ENCODE measurements at places on chromosomes 2 and 18.
A peak's percentile ranks its signal among the peaks of the same experiment; 100 is the strongest.

GRCh38 chr2:140639628-140640027 is 1491.2 kb downstream of the LRP1B start:
- no peak for DNase-seq

DNA sequence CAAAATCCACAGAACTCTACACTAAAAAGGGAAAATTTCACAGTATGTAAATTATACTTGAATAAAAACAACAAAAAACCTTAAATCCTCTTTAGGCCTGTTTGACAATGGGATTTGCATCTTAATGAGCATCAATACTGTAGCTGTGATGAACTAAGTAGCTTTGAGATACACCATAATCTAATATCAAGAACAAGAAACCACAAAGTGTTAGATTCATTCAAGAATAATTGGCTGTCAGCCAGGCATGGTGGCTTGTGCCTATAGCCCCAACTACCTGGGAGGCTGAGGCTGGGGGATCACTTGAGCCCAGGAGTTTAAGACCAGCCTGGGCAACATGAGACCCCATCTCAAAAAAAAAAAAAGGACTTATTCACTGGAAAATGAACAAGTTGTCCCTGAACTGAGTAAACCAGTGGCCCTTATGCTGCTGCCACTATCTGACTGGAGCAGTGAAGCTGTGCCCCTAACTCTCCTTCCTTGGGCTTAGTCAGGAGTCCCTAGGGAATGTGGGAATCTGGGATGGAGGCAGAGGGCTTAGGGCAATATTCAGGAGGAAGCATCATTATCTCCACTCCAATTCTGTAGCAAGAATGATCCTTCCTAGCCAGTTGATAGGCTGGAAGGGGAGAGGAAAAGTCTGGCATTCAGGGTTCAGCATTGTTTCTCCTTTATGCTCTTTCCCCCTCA is 88.5 kb downstream of the PRKCE start:
- no peak for DNase-seq

DNA sequence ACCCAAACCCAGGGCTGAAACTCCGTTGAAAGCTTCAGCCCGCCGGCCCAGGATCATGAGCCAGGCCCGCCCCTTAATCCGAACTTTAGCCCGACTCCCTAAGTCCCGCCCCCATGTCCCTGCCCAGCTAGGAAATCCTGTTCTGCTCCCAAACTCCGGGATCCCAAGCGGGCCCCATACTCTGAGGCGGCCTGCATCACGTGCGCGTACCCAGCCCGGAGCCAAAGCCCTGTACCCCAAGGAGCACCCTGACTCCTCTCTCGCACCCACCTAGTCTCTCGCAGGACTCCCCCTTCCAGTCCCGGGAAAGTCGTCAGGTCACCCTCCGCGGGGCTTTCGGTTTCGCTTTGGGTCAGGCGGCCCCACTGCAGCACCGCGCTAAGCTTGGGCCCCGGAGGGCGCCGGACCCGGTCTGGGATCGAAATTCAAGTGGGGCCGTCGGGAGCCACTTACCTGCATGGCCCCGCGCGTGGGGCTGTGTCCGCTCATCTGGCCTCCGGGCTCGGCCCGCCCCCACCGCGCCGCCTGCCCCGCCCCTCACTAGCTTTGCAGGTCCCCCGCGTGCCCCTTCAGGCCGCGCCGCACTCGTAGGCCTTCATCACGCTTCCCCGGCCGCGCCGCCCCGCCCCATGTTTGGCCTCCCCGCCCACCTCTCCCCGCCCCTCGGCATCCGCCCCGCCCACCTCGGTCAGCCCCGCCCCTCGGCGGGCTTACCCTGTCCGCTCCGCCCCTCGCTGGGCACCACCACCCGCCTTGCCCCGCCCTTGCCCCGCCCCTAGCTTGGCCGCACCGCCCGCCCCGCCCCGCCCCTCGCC is at the start of gene DNPEP:
Gene DNPEP, minus strand, starts transcription at position 607 of the 815 bp plus-strand sequence. Its CDS starts 118 bp downstream, at position 489.
- peak; percentile 96 for DNase-seq

DNA sequence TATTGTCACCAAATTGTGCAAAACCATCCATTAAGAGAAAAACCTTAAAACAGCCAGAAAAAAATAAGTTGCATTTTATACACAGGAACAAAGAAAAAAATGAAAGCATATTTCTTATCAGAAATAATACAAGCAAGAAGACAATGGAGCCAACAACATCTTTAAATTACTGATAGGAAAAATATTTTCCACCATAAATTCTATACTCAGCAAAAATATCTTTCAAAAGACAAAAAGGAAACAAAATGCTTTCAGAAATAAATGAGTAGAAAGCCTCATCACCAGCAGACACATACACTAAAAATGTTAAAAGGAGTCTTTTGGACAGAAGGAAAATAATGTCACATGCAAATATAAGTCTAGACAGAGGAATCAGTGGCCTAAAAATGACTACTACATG is 106.4 kb upstream of the TRIB2 start:
- DNase-seq, result no peak

GRCh38 chr2:3420076-3420768 is 40.7 kb downstream of the TRAPPC12 start:
- DNase-seq, result no peak

DNA sequence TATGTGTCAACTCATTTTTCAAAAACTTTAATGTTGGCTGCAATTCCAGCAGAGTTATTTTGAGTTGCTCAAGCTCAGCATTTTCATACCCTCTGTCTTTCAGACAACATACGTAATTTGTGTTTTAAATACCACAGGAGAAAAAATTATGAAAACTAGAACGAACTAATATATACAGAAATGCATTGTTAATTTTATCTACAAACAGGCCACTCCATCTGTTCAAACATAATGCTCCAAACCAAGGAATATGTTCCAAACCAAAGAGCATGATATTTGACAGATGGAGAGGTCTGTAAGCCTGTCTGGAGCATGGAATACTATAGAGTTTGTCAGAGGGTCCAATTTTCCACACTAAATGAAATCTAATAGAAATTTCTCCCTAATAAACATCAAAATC is 536.2 kb upstream of the FSIP2 start:
- no peak for DNase-seq

DNA sequence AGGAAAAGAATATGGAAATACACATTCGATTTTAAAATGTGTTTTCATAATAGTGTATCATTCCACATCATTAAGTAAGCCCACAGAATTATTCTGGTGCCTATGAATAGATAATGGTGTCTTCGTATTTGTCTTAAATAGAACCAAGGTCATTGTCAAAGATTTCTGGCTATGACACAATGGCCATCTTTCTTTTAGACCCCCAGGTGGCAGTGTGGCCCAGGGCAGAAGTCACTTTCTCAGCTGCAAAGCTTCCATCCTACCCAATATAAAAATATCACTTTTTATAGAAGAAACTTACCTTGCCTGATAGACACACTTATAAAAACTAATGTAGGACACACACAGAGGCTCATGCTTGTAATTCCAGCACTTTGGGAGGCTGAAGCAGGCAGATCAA is 57.5 kb downstream of the ZRANB3 start:
- no peak for DNase-seq

- DNase-seq, result no peak
Observed at GRCh38 chr18:45664824-45665763, 49.8 kb downstream of the SLC14A2 start.

DNA sequence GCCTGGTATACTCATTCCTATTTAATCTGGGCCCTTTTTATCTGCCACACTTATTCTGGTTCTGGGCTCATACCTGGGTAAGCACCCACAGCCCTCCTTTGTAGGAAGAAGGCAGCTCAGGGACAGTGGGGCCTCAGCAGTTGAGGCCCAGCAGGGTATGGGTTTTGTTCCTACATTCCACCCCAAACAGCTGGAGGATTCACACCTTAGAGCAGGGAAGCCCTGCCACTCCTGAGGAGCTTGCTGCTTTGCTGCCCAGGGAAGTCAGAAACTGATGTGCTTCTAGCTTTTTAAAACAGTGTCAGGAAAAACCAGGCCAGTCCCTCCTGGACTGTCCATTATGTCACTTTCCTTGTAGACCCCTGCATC is 1.2 kb upstream of the LBX2 start:
- no peak for DNase-seq

DNA sequence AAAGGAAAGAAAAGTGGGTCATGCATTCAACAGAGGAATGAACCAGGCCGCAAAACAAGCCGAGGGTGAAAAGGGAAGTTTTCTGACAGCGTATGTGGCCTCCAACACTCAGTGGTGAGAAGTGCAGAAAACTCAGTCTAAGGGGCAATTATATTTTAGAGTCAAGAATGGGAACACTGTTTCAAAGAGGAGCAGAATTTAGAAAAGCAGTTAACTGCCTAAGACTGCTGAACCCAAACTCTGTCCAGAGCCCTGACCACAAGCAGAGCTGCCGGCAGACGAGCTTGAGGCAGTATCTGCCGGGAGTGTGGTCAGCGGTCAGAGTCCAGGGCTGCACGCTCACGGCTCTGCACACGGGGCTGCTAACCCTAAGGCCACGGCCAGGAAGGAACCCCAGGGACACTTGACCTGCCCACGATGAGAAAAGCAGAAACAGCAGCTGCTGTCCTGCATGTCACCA is 347.0 kb upstream of the ID2 start:
- no peak for DNase-seq

GRCh38 chr2:48799601-48800000 is 44.1 kb upstream of the LHCGR start:
- no peak for DNase-seq

DNA sequence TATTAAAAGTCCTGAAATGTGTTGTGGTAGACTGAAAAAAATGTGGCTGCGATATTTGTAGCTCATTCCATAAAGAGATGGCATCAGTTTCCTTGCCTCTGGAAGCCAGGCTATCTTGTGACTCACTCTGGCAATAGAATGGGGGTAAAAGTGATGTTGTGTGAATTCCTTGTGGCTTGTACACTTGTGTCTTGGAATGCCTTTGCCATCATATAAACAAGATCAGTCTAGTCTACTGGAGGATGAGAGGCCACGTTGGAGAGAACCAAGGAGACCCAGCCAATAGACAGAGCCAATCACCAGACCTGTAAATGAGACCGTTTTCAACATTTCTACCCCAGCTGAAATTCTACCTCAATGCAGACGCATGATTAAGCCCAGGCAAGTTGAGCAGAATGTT is 254.1 kb downstream of the TRIB2 start:
- no peak for DNase-seq

DNA sequence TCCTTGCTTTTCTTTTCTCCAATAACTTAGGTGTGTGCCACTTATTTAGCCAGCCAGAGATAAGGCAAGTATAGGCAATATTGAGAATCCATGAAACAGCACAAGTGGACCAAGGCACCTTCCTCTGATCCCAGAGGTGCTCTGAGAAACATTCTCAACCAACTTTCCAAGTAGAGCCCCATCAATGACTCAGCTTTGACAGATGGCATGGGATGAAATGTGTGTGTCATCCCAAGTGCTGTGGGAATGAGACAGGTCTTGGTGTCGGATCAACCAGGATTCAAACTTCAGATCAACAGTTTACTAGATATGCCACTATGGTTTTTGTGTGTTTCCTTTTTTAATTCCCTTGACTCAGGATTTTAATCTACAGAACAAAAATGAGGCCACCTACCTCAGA is 164.0 kb downstream of the GRB14 start:
- DNase-seq, result no peak

- DNase-seq, result no peak
Observed at GRCh38 chr2:165054652-165055051, 99.3 kb upstream of the SLC38A11 start.

GRCh38 chr18:3790703-3791102 is 340.7 kb downstream of the TGIF1 start:
- DNase-seq, result no peak

DNA sequence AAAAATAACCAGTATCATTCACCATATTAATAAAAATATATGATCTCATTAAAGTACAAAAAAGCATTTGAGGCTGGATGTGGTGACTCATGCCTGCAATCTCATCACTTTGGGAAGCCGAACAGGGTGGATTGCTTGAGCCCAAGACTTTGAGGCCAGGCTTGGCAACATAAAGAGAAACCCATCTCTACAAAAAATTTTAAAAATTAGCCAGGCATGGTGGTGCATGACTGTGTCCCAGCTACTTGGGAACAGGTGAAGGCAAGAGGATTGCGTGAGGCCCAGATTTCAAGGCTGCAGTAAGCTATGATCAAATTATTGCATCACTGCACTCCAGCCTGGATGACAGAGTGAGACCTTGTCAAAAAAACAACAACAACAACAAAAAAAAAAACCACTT is 75.9 kb downstream of the RAD51AP2 start:
- no peak for DNase-seq

GRCh38 chr18:62332431-62332830 is 7.3 kb downstream of the TNFRSF11A start:
- no peak for DNase-seq

GRCh38 chr2:29747786-29748470 is 173.5 kb downstream of the ALK start:
- DNase-seq, result no peak

DNA sequence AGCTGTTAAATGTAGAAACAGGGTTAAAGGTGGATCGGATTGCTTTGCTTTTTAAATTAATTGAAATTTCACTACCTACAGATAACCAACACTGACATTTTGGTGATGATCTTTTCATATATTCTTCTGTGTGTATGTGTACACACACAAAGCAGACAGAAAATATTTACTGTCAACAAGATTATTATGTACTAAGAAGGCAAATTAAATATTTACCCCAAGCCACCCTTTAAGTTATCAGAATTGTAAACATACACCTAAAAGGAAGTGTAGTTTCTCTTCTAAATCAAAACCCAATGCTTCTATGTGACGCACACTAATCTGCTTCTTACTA is 98.7 kb downstream of the GAREM1 start:
- no peak for DNase-seq

DNA sequence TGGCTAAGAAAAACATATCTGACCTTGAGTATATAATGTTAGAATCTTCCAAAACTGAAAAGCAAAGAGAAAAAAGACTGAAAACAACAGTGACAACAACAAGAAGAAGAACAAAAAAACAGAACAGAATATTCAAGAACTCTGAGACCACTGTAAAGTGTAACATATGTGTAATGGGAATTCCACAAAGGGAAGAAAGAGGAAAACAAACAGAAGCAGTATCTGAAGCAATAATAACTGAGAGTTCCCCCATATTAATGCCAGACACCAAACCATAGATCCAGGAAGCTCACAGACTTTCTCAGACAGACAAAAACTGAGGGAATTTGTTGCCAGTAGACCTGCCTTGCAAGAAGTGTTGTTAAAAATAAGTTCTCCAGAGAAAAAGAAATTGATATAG is 58.9 kb downstream of the TXNL1 start:
- no peak for DNase-seq

All from Right ventricle myocardium superior (tissue), 1 donor.